Large intestine (tissue), 12 donors: ENCODE measurements at places on chromosomes 3 and 15.

- peaks cover 39% of the 10 kb centered on the region for H3K4me1 ChIP-seq
- H3K27me3 ChIP-seq = no peaks in the 10 kb centered on the region
- no peak overlapping the region for H3K4me3 ChIP-seq
Observed at GRCh38 chr3:192816351-192816750, 89.0 kb upstream of the FGF12 start.

DNA sequence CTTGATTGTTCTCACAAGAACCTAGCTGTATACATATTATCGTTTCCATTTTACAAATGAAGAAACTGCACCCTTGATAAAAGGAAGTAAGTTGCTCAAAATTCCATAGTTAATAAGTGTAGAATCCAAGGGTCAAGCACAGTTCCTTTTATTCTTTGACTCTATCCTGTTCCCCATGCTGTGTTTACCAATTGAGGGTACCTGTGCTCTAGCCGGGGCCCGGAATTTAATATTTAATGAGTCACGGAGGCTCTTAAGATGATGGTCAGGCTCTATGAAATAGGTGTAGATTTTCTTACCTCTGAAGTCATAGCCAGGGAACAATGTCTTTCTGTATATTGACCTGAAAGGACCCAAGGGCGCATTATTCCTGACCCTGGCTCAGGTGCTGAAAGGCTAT, 65.2 kb downstream of the LPP start:
- DNase-seq = peak; percentile 72
- no peak overlapping the region for H3K4me3 ChIP-seq
- H3K36me3 ChIP-seq = peaks cover 4% of the 10 kb centered on the region
- H3K4me1 ChIP-seq = peaks cover 83% of the 10 kb centered on the region
- H3K27ac ChIP-seq = peak overlapping the region; percentile 78
- no peaks in the 10 kb centered on the region for H3K27me3 ChIP-seq

DNA sequence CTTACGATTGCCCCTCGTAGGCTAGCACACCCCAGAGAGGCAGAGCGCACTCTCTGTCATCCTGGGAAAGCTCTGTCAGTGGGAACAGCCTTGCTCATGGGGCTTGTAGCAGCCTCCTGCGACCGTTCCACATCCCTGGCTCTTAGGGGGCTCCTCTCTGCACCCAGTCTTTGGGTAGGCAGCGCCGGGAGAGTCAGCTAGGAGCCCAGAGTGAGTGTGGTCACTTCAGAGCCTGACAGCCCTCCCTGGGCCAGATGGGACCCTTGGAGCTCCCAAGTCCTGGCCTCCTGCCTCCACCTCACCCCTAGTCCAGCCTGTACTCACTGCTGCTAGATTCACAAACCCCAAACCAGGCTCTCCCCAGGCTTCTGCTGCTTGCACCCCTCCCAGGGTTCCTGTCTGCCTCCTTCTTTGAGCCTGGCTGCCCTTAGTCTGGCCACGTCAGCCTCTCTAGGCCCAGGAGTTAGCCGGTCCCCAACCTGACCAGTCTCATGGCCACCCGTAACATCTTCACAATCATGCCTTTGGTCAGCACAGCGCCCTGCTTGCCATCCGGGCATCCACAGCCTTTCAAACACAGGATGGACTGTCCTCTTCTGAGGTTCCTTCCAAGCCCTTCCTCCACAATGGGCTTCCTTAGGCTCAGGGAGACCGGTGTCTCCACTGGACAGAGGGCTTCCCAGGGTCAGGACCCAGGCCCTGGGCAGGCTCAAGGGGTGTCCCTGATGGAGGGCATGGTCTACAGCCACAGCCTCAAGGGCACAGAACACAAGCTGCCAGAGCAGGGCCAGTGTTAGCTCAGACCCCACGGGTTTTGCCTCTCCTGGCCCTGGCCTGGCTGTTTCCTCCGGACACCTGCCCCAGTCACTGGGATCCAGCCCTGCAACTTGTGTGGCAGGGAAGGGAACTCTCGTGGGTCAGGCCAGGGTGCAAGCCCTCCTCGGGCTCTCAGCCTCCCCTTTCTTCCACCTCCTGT, 4.6 kb downstream of the ACSBG1 start:
- no peak overlapping the region for H3K4me3 ChIP-seq
- H3K36me3 ChIP-seq = no peaks in the 10 kb centered on the region
- no peaks in the 10 kb centered on the region for H3K27me3 ChIP-seq
- peaks cover 8% of the 10 kb centered on the region for H3K4me1 ChIP-seq
- DNase-seq = no peak

DNA sequence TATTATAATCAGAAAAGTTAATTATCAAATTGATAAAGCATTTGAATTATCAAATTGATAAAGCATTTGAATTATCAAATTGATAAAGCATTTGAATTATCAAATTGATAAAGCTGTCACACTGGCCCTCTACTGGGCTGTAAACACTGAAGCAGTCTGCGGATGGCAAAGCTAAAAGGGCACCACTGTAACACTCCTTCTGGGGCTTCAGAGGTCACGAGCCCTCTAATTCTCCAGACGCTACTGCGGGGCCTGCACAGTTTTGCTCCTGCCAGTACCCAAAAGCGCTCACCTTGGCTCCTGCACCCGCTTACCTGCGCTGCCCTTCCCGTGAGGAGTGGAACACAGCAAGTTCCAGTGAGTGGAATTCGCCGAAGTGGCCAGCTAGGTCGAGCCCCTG, 409.0 kb upstream of the KCNMB2 start:
- H3K36me3 ChIP-seq = no peaks in the 10 kb centered on the region
- no peaks in the 10 kb centered on the region for H3K27me3 ChIP-seq
- no peak for DNase-seq

DNA sequence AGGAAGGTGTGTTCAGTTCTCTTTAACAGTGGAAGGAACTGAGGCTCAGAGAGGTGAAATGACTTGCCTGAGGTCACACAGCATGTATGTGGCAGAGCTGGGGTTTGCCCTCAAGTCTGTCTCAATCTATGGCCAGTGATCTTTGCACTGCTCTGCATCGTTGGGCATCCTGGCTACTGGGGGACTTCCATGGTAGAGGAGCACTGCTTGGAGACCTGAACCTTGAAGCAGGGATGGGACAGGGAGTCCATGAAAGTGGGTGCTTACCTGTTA, 2.0 kb downstream of the CORO2B start:
- no peak overlapping the region for H3K4me3 ChIP-seq
- H3K27me3 ChIP-seq = peaks cover 45% of the 10 kb centered on the region
- no peaks in the 10 kb centered on the region for H3K36me3 ChIP-seq
- H3K27ac ChIP-seq = no peak overlapping the region
- H3K4me1 ChIP-seq = peaks cover 9% of the 10 kb centered on the region

- DNase-seq = peak; percentile 54
- H3K4me1 ChIP-seq = peaks cover 11% of the 10 kb centered on the region
- H3K27me3 ChIP-seq = no peaks in the 10 kb centered on the region
Observed at GRCh38 chr3:55000546-55000945, 72.7 kb upstream of the LRTM1 start.

GRCh38 chr15:57298843-57299550, 77.3 kb upstream of the CGNL1 start:
- peaks cover 3% of the 10 kb centered on the region for H3K4me1 ChIP-seq
- H3K4me3 ChIP-seq = no peak overlapping the region
- H3K36me3 ChIP-seq = no peaks in the 10 kb centered on the region
- H3K27ac ChIP-seq = no peak overlapping the region
- no peak for DNase-seq
- no peaks in the 10 kb centered on the region for H3K27me3 ChIP-seq

DNA sequence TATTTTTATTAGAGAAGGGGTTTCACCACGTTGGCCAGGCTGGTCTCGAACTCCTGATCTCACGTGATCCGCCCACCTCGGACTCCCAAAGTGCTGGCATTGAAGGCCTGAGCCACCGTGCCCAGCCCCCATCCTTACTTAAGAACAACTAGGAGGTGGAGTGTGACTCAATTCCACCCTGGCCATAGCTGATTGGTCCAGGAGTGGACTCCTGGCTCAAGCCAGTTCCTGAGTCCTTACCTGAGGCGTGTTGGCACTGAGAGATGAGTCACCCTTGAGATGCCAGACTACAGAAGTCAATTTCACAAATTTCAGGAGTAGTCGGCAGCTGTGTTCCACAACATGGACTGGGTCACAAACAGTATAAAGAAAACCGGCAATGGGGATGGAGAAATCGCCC, 124.2 kb downstream of the SHQ1 start:
- peaks cover 3% of the 10 kb centered on the region for H3K4me1 ChIP-seq
- H3K4me3 ChIP-seq = no peak overlapping the region
- H3K27ac ChIP-seq = no peak overlapping the region
- H3K27me3 ChIP-seq = no peaks in the 10 kb centered on the region
- no peak for DNase-seq
- no peaks in the 10 kb centered on the region for H3K36me3 ChIP-seq

DNA sequence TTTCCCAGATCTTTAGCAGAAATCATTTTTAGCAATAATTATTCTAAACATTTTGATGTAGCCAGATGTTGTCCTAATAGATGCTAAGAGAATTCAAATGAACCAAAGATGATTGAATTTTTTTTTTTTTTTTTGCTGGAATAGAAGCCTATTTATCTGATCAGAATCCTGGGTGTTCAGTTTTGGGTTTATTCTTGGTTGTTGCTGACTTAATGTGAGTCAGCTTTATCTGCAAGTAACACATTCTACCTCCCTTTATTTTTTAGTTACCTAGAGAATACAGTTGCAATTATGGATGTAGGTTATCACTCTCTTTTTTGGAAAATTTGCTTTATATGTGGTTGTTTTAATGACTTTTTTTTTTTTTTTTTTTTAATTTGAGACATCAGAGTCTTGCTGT, 6.4 kb downstream of the CEP97 start:
- H3K27ac ChIP-seq = no peak overlapping the region
- DNase-seq = no peak
- no peaks in the 10 kb centered on the region for H3K4me1 ChIP-seq
- H3K27me3 ChIP-seq = no peaks in the 10 kb centered on the region
- peaks cover 47% of the 10 kb centered on the region for H3K36me3 ChIP-seq

DNA sequence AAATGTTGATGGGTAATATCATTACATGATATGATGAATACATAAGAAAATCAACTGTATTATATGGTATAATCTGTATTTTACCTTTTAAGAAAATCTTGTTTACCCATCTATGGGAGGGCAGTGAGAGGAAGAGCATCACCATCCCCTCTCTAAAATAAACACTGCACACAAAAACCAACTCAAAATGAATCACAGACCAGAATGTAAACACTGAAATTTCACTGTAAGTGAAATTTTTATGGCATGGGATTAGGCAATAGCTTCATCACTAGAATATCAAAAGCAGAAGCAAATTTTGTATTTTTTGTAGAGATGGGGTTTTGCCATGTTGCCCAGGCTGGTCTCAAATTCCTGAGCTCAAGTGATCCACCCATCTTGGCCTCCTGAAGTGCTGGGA, 26.2 kb downstream of the IFT80 start:
- H3K27ac ChIP-seq = no peak overlapping the region
- H3K4me1 ChIP-seq = no peaks in the 10 kb centered on the region
- no peaks in the 10 kb centered on the region for H3K27me3 ChIP-seq

DNA sequence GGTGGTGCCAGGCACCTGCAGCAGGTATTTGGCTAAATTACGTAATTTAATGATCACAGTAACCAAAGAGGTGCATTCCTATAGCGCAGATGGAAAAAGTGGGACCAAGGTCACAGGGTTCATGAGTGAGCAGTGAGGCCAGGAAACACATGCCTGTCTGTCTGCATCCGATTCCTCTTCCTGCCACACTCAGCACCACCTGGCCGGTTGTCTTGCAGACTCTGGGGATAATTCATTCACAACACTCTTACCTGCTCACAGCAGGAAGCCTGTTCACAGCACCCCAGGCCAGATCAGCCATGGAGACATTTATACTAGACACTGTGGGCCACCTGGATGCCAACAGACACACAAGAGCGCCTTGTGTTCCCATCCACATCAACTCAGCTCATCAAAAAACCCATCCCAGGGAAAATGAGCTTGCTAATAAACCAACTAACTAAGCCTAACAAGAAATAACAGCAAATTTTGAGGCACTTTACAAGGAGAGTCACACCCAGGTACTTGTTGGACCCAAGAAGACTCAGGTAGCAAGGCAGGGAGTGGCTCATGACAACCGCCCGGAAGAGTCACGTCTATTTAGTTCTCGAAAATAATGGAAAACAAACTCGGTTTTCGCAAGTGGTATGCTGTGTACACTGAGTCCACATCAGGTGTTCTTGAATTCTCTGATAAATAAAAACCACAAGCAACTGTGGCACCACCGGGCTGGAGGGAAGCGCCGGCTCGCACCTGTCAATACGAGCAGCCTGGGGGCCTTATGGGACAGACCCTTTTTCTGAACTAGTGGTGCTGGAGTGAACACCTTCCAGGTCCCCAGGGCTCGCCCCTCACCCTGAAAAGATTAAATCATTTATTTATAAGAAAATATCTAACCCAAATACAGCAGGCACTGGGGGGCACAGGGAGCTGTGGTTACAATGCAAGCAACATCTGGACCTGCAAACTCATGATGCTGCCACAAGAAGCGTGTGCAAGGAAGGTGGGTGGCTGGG, 40.5 kb downstream of the FAM174B start:
- no peak overlapping the region for H3K4me3 ChIP-seq
- H3K36me3 ChIP-seq = peaks cover 3% of the 10 kb centered on the region
- no peaks in the 10 kb centered on the region for H3K27me3 ChIP-seq
- DNase-seq = no peak

DNA sequence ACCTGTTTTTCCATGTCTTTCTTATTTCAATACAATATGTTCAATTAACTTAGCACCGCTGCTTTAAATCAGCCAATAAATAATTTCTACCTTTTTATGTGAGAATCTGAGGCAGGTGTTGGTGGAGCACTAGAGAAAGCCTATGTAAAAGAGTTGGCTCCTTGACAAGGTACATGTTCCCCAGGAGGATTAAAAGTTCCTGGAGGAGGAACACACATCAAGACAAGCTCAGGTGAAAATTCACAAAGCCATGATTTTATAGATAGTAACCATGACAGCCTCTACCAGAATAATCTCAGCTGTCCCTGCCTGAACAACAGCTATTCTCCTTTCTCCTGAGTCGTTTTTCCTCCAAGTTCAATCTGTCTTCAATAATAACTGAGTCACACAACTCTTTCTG, 3.4 kb upstream of the ZBED2 start:
- DNase-seq = no peak
- H3K4me3 ChIP-seq = no peak overlapping the region
- H3K4me1 ChIP-seq = no peaks in the 10 kb centered on the region
- no peaks in the 10 kb centered on the region for H3K36me3 ChIP-seq
- H3K27me3 ChIP-seq = no peaks in the 10 kb centered on the region

DNA sequence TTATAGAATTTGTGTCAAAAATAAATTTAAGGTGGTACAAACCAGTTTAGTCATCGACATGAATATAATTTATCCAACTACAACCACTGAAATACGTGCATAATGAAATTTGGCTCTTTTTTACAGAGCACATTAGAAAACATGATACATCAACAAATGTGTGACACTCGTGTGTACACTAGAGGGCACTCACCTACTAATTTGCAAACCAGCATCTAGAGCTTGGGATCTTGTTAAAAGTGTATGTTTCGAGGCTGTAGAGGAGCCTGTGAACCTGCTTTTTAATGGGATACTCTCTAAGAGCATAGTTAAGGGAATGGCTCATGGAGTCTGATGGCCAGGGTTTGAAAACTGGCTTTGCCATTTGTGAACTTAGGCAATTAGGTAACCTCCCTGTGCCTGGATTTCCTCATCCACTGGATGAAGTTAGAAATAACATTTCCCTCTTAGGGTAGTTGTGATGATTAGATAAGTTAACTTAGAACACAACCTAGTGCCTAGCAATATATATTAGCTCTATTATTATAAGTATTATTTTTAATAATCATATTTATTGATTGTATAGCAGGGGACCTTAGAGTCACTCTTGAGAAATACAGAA, 8.8 kb upstream of the CPOX start:
- no peaks in the 10 kb centered on the region for H3K36me3 ChIP-seq
- no peak overlapping the region for H3K4me3 ChIP-seq
- H3K27ac ChIP-seq = no peak overlapping the region
- peak; percentile 42 for DNase-seq
